ENCODE measurements at places on chromosomes 6 and 20.

- DNase-seq: no peak
Observed at GRCh38 chr6:118494091-118494490, 54.0 kb upstream of the PLN start.

DNA sequence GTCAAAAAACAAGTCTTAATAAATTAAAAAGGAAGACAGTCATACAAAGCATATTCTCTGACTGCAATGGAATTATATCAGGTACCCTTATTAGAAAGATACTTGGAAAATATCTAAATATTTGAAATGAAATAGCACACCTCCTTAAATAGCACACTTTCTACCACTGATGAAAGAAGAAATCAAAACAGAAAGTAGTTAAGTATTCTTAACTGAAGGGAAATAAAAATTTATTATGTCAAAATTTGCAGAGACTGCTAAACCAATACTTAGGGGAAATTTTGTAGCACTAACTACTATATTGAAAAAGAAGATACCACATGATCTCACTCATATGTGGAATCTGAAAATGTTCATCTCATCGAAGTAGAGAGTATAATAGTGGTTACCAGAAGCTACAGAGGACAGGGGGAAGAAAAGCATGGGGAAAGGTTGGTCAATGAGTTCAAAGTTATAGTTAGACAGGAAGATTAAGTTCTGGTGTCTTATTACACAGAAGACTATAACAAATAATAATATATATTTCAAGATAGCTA is 112.2 kb downstream of the ASCC3 start:
- no peak for DNase-seq

GRCh38 chr6:38554700-38555413 is 84.9 kb downstream of the BTBD9 start:
- DNase-seq: no peak

- DNase-seq: no peak
Observed at GRCh38 chr20:4563534-4563933, 158.2 kb upstream of the PRND start.

GRCh38 chr6:159807150-159807858 is 7.2 kb downstream of the PNLDC1 start:
- DNase-seq: no peak

GRCh38 chr6:5813625-5814027 is 193.1 kb downstream of the NRN1 start:
- no peak for DNase-seq

- no peak for DNase-seq
Observed at GRCh38 chr6:4999586-4999985, 4.3 kb downstream of the RPP40 start.

GRCh38 chr6:157238346-157238745 is 85.0 kb downstream of the TMEM242 start:
- DNase-seq: no peak

DNA sequence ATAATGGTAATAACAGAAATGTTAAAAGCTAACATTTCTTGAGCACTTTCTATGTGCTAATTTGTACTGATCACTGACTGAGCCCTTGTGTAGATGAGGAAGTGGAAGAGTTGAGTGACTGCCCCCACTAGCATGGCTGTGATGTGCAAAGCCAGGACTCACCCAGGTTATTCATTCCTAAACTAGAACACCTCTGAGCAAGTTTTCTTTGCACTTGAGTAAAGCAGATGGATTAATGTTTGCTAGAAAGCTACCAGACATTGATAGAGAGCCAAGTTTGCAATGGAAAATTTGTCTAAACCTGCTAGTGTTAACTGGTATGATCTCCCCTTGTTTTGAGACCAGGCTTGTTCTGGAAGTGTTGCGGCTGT is 467.4 kb upstream of the PLCB4 start:
- no peak for DNase-seq

GRCh38 chr6:47303342-47303741 is 6.4 kb downstream of the TNFRSF21 start:
- no peak for DNase-seq

- DNase-seq: no peak
Observed at GRCh38 chr20:25544311-25544710, 41.0 kb downstream of the NINL start.

DNA sequence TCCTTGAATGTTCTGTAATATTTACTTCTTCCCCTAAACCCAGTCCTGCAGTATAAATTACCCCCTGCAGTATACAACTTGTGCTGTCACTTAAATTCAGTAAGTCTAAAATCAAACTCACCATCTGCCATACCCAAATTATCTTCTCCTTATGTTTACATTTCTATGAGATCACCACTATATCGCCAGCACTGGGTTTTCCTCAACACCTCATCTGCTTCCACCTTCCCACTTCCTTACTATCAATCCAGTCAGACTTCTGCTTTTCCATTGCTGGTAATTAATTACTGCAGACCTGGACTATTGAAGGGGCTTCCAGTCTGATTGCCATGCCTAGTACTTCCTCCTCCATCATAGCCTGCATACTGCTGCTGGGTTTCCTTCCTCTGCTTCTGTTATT is 15.2 kb downstream of the EFHC1 start:
- no peak for DNase-seq

DNA sequence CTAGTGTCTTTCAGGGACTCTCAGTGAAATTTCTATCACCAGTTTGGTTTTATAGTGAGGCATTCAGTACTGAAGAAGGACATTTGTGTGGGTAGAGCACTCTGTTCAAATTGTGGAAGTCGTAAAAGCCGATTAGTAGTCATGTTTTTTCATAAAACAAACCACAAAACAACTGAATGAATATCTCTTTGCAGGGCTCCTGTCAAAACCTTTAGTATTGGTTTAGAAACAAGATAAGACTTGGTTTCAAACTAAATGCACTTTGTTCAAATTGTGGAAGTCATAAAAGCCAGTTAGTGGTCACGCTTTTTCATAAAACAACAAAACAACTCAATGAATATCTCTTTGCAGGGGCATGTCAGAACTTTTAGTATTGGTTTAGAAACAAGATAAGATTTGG is 23.8 kb downstream of the ADGRF4 start:
- no peak for DNase-seq

DNA sequence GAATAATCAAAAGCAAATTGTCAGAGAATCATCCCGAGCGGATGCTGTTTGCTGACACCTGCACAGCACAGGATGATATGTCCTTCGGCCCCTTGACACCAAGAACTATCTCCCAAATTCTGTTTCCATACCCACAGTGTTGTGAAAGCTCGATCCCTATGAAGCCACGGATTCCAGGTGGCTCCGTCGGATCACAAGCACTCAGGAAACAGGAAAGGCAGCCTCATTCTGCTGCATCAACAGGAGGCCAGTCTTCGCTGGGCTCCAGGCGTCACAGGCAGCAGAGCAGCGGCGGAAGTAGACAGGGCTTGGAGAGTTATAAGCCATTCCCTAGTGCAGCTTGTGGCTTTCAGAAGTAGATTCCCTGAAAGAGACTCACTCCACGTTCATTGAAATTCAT is 342.3 kb downstream of the C6orf118 start:
- no peak for DNase-seq

- no peak for DNase-seq
Observed at GRCh38 chr6:107976155-107976783, 18.3 kb upstream of the SEC63 start.

DNA sequence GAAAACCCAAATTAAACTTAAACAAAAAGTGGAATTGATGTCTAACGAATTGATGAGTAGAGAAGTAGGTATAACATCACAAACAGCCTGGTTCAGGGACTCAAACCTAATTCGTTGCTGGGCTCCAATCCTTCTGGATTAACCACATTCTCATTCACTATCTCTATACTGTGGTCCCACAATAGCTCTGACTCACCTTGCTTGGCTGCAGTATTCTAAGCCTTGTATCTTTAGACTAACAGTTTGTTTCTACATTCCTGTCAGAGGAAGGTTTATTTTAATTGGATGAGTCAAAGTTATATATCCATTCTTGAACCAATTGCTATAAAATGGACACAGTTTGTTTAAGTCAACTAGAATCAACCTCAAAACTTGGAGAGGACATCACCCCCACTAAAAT is 530.5 kb upstream of the PTCHD4 start:
- DNase-seq: no peak

DNA sequence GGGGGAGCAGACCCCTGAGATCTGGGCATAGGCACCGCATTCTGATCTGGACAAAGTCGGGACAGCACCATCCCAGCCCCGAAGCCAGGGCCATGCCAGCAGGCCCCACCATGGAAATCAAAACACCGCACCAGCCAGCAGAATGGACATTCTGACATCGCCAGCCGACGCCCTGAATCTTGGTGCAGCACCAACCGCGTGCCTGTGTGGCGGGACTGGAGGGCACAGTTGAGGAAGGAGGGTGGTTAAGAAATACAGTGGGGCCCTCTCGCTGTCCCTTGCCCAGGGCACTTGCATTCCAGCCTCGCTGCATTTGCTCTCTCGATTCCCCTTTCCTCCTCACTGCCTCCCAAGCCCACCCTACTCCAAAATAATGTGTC is 2.0 kb downstream of the NNAT start:
- DNase-seq: no peak

- DNase-seq: no peak
Observed at GRCh38 chr6:168616816-168617765, 176.1 kb downstream of the SMOC2 start.

GRCh38 chr6:80501636-80502035 is 395.2 kb downstream of the BCKDHB start:
- no peak for DNase-seq

GRCh38 chr6:81753711-81754577 is 1.5 kb upstream of the TENT5A start:
- DNase-seq: no peak

- DNase-seq: no peak
Observed at GRCh38 chr20:61066526-61066925, 185.5 kb upstream of the CDH4 start.

DNA sequence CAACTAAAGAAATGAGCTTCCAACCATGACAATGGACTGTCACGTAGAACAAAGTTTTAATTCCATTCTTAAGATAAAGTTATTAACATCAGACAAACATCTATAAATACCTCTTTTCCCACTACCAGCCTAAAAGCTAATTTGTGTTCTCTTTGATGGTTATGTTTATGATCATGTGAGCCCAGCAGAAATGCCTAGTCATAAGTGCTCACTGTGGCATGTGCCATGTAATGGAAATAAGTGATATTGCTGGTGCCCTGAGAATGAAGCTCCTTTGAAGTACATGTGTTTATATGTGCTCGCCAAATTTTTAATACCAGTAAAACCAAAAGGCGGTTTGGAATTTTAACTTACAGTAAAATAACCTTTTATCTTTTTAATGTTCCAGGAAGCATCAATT is 205.8 kb downstream of the ISM1 start:
- DNase-seq: no peak

DNA sequence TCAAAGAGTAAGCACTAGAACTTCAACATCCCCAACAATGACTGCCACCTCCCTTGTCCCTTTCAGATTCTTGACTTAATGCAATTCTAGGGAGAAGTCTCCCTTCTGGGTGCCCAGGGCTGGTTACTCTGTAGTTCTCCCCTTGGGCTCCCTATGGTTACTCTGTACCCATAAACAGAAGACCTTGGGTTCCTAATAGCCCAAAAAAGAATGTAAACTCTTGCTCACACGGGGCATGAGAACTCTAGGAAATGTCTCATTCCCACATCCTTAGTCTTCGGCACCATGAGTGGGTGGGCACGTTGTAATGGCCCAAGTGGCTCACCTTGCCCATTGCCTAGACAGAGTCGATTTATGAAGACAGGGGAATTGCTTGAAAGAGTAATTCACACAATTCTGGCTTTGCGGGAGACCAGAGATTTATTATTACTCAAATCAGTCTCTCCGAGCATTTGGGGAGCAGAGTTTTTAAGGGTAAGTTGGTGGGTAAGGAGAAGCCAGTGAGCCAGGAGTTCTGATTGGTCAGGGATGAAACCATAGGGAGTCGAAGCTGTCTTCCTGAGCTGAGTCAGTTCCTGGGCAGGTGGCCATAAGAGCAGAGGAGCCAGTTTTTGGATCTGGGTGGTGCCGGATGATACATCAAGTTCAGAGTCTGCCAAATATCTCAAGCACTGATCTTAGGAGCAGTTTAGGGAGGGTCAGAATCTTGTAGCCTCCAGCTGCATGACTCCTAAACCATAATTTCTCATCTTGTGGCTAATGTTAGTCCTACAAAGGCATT is 61.2 kb upstream of the SIRPG start:
- DNase-seq: no peak

GRCh38 chr6:161557333-161558107 is 283.7 kb upstream of the AGPAT4 start:
- DNase-seq: no peak
